ENCODE measurements at places on chromosomes 5 and 9.

- no peak for DNase-seq
- no peak overlapping the region for H3K27ac ChIP-seq
- no peak overlapping the region for H3K4me3 ChIP-seq
- no peaks in the 10 kb centered on the region for H3K36me3 ChIP-seq
- no peaks in the 10 kb centered on the region for H3K4me1 ChIP-seq
Observed at GRCh38 chr5:2910401-2911175, 159.1 kb upstream of the IRX2 start.

DNA sequence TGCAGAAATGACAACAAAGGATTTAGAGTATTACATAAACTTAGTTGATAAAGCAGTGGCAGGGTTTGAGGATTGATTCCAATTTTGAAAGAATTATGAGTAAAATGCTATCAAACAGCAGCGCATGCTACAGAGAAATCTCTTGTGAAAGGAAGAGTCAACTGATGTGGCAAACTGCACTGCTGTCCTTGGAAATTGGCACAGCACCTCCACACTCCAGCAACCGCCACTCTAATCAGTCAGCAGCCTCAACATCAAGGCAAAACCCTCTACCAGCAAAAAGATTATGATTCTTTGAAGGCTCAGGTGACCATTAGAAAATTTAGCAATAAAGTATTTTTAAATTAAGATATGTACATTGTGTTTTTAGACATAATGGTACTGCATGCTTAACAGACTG is 66.4 kb downstream of the AUH start:
- peaks cover 40% of the 10 kb centered on the region for H3K36me3 ChIP-seq
- no peaks in the 10 kb centered on the region for H3K27me3 ChIP-seq
- no peak overlapping the region for H3K4me3 ChIP-seq
- DNase-seq: no peak
- peaks cover 8% of the 10 kb centered on the region for H3K4me1 ChIP-seq

- no peaks in the 10 kb centered on the region for H3K27me3 ChIP-seq
- no peaks in the 10 kb centered on the region for H3K36me3 ChIP-seq
- no peak overlapping the region for H3K4me3 ChIP-seq
- H3K27ac ChIP-seq: no peak overlapping the region
- peaks cover 15% of the 10 kb centered on the region for H3K4me1 ChIP-seq
Observed at GRCh38 chr9:36045610-36046009, 8.9 kb downstream of the RECK start.

GRCh38 chr5:153807801-153808200 is 230.9 kb downstream of the FAM114A2 start:
- DNase-seq: no peak
- H3K36me3 ChIP-seq: no peaks in the 10 kb centered on the region
- H3K27me3 ChIP-seq: peaks cover 6% of the 10 kb centered on the region
- H3K27ac ChIP-seq: no peak overlapping the region

DNA sequence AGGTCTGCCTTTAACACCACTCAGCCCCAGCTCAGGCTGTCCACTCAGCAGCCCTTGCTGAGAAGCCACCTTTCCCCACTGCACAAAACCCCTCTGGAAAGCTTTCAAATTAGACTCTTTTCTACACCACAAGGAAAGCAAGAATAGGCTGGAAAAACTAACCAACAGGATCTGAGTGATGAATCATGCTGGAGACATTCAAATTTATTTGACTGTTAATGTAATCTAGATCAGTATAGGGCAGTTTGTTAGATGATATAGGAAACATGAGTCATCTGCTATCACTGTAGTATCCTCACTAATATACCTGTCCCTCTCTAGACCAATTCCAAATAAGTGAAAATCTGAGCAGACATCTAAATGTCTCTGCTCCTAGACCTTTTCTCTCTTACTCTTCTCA is 127.8 kb upstream of the PAM start:
- no peak overlapping the region for H3K27ac ChIP-seq
- DNase-seq: no peak
- H3K27me3 ChIP-seq: peaks cover 28% of the 10 kb centered on the region
- H3K4me3 ChIP-seq: no peak overlapping the region
- H3K36me3 ChIP-seq: no peaks in the 10 kb centered on the region

GRCh38 chr5:103218164-103218563 is 40.4 kb upstream of the MACIR start:
- DNase-seq: no peak
- H3K36me3 ChIP-seq: no peaks in the 10 kb centered on the region
- no peak overlapping the region for H3K4me3 ChIP-seq
- no peaks in the 10 kb centered on the region for H3K27me3 ChIP-seq

DNA sequence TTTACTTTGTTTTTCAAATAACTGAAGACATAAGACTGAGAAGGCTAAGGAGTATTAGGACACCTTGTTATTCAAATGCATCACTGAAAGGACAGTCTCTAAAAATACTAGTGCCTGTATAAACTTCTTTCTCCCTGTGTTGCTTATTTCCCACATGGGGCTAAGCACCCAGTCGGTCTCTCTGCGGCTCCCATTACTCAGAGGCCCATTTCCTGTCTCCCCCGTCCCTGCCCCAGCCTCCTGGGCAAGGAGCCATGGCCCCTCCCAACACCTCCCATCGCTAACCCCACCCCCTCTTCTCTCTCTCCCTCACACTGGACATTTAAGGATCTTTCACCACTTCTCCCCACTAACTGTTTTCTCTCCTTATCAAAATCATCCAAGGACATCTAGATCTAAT is 81.9 kb downstream of the EBF1 start:
- no peak for DNase-seq
- H3K36me3 ChIP-seq: no peaks in the 10 kb centered on the region
- no peak overlapping the region for H3K4me3 ChIP-seq

- peaks cover 3% of the 10 kb centered on the region for H3K4me1 ChIP-seq
- DNase-seq: no peak
- H3K27me3 ChIP-seq: no peaks in the 10 kb centered on the region
- H3K36me3 ChIP-seq: peaks cover 3% of the 10 kb centered on the region
- H3K27ac ChIP-seq: no peak overlapping the region
- H3K4me3 ChIP-seq: no peak overlapping the region
Observed at GRCh38 chr9:130820135-130820738, 14.8 kb upstream of the ABL1 start.

DNA sequence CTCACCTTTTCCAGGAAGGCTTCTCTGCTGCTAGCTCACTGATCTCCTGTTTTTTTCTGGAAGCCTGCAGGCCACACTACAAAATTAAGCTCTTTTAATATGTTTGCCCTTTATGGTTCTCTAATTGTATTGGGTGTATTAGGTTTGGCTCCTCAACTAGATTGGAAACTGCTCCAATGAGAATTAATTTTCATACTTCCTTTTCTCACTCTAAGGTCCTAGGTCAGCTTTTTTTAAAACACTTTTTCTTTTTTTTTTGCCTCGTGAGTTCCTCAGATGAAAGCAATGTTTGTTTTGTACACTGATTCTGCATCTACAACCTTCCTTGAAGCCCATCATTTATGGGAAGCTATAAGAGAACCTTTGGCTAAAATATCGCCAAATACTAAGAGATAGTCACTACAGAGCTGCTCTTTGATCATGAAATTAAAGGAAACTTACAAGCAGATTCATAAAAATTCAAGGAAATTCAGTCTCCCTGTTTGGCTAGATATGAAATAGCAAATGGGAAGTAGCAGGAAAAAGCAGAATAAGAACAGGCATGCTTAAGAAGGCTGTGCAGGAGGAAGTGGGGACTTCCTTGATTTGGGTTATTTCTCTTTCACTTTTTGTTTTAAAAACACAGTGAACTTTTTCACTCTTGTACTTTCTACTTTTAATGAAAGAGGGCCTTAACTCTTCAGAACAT is 55.2 kb upstream of the FYB1 start:
- peaks cover 25% of the 10 kb centered on the region for H3K4me1 ChIP-seq
- H3K4me3 ChIP-seq: peak overlapping the region; percentile 78
- H3K27ac ChIP-seq: peak overlapping the region; percentile 95

DNA sequence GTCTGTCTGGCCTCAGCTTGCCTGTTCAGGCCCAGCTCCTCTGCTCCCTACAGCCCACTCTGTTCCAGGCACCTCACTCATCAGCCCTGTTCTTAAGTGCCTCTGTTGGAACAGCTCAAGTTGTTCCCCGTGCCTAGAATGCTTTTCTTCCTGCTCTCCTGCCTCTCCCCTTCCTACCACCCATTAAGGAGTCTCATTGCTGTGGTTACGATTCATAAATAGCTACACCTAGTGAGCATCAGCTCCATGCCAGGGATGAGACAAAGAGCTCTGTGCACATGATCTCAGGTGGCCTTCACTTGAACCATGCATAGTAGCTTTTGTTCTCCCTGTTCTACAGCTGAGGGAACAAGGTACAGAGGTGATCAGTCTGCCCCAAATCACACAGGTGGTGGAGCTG is 54.3 kb downstream of the PSD2 start:
- H3K36me3 ChIP-seq: peaks cover 11% of the 10 kb centered on the region
- H3K4me1 ChIP-seq: peaks cover 14% of the 10 kb centered on the region
- H3K4me3 ChIP-seq: peak overlapping the region; percentile 50
- peak overlapping the region; percentile 54 for H3K27ac ChIP-seq
- no peaks in the 10 kb centered on the region for H3K27me3 ChIP-seq

DNA sequence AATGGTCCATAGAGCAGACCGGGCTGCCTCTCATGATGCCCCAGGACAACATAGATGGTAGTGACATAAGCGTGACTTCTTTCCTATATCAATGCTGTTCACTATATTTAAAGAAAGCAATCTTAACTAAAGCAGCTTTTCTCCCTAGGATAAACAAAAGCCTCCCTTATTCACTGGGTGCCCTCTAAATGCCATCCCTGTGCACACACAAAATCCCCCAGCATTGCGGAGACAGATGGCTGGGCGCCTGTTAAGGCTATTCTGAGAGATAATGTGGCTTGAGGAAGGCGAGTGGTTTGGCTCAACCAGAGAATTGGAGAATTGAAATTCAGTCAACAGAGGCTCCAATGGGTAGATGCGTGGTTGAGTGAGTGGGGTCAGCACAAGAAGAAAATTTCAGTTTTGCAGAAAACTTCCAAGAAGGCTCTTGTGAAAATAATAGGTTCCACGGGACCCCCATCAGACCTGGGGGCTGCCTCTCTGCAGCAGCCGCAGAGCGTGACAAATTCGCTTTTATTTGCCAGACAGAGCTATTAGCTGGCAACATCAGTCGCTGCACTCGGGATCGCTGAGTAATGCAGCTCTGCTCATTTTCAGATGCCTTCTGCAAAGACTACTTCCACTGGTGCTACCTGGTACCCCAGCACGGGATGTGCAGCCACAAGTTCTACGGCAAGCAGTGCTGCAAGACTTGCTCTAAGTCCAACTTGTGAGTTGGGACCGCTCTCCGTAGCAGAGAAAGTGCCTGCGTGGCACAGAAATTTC is 103.9 kb upstream of the ICE1 start:
- H3K27ac ChIP-seq: no peak overlapping the region
- no peak overlapping the region for H3K4me3 ChIP-seq
- no peak for DNase-seq
- no peaks in the 10 kb centered on the region for H3K4me1 ChIP-seq

- H3K27ac ChIP-seq: no peak overlapping the region
- no peaks in the 10 kb centered on the region for H3K27me3 ChIP-seq
- no peak for DNase-seq
- H3K36me3 ChIP-seq: no peaks in the 10 kb centered on the region
- no peaks in the 10 kb centered on the region for H3K4me1 ChIP-seq
- no peak overlapping the region for H3K4me3 ChIP-seq
Observed at GRCh38 chr5:106877881-106878280, 792.9 kb downstream of the EFNA5 start.

DNA sequence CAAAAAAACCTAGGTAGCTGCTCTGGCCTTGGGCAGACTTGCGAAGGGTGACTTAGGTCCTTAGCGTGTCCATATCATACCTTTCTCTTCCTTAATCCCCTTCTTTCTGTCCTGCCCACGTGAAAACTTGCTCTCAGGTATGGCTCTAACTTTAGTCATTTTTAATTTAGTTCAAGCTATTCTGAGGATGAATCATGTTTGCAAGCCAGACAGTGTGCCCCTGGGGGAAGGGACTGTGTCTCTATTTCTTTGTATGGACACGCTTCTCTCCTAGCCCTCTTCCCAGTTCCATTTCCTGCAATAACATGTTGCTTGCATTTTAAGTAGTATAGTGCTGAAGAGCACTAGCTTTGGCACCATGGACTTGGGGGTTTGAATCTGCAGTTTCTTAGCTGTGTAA is 120.6 kb downstream of the PTTG1 start:
- H3K27ac ChIP-seq: no peak overlapping the region
- no peaks in the 10 kb centered on the region for H3K27me3 ChIP-seq
- no peaks in the 10 kb centered on the region for H3K36me3 ChIP-seq

DNA sequence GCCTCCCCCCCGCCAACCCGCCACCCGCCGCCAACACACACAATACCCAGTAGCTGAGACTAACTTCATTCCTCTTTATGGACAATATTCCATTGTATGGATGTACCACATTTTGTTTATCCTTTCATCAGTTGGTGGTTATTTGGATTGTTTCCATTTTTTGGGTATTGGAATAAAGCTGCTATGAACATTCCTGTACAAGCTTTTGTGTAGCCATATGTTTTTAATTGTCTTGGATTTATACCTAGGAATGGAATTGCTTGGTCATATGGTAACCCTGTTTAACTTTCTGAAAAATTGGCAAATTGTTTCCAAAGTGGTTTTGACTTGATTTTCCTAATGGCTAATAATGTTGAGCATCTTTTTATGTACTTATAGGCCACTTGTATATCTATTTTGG is 4.9 kb upstream of the UBTD2 start:
- H3K27ac ChIP-seq: no peak overlapping the region
- no peak overlapping the region for H3K4me3 ChIP-seq
- H3K4me1 ChIP-seq: peaks cover 7% of the 10 kb centered on the region
- H3K36me3 ChIP-seq: peaks cover 4% of the 10 kb centered on the region
- H3K27me3 ChIP-seq: no peaks in the 10 kb centered on the region
- no peak for DNase-seq

GRCh38 chr5:138439477-138440158 is 761 bp downstream of the REEP2 start:
- H3K27ac ChIP-seq: peak overlapping the region; percentile 63
- H3K4me3 ChIP-seq: peak overlapping the region; percentile 80
- peaks cover 15% of the 10 kb centered on the region for H3K4me1 ChIP-seq

DNA sequence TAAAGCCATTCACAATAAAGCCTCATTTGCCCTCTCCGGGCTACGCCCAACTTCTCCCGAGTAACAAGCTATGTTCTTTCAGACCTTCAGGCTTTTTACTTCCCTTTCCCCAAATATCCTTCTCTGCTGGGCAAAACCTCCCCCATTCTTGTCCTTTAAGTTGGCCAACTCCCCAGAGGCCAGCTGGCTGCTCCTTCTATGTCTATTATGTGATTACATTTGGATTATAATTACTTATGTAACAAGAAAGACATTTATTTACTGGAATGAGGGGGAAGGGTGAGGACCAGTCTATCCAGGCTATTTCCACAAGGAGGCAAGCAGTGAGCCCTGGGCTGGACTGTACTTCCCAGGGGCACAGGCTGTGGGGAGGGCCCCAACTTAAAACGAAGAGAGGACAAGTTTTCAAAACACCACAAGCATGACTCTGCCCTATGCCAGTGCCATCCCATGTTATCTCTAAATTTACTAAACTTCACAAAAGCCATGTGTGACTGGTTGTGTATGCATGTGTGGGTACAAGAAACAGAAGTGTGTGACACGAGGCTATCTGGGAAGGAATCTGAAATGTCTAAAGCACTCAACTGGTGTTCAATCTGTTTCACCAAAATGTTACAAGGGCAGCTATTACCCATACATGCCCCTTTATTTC is 84.5 kb downstream of the GNAQ start:
- no peak overlapping the region for H3K27ac ChIP-seq
